ENCODE measurements at places on chromosomes 2 and 18. TPM values are rescaled to one million over a fixed set of nuclear protein-coding genes. Genes with fewer than 3 reads are reported as not detected.

DNA sequence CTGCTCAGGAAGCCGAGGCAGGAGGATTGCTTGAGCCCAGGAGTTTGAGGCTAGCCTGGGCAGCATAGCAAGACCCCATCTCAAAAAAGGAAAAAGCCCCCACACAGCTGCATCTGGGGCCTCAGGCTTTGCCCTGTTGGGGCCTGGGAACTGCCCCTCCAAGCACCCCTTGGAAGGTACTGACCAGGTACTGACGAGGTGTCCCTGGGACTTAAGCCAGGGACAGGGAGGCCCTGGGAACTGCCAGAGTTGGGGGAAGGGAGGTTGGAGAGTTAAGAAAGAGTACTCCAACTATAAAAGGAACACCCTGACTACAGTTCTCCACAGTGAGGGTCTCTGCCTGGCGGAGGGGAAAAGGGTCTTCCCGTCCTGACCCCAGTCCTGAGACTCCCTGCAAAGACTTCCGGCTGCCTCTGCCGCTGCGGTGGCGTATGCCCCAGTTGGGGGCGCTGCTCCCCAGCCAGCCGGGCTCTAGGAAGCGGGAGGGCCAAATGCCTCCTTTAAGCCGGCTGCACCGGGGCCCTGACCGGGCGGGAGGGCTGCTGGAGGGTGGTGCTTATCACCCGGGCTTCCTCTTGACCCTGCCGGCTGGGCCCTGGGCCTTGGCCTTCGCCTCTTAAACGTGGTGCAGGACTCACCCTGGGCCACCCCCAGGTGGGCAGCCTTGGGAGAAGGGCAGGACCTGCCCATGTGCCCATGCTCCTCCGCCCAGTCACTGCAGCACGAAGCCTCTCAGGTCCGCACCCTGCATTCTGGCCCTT, 12.8 kb downstream of the SLC30A3 start:
- no peaks in the 10 kb centered on the region for H3K4me1 ChIP-seq
- DNase-seq: peak; percentile 77
- H3K36me3 ChIP-seq: no peaks in the 10 kb centered on the region
- H3K27ac ChIP-seq: no peak overlapping the region

DNA sequence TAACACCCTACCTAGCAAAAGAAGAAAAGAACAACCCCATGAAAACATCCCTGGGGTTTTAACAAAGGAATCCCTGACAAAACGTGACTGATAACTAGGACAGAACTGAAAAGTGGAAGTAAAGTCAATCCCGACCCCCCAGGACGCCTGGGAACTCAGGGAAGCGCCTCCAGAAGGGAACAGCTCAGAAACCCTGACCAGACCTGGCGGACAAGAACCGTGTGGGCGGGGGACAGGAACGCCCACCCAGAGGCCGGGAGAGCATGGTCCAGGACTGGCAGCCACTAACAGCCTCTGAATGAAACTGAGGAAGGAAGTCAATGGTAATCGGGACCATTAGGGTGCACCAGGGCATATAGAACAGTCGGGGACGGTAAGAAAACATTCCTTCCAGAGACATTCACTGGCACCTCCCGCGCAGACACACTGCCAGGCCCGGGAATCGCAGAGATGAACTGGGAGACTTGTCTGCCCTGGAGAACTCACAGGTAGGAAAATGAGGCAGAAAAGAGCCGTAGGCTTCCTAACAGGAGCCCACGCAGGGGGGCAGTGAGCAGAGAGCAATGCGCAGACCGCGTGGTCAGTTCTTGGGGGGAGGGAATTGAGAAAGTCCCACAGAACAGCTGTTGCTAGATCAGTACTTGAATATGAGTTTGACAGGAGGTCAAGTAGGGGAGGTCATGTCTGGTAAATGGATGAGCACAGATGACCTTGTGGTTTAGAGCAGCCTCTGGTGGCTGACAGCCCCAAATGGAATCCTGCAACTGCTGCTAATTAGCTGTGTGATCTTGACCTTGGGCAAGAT, 1.3 kb upstream of the TBC1D8 start:
- H3K27ac ChIP-seq: no peak overlapping the region
- peaks cover 25% of the 10 kb centered on the region for H3K27me3 ChIP-seq
- peaks cover 18% of the 10 kb centered on the region for H3K4me1 ChIP-seq
- peak; percentile 43 for DNase-seq
- peak overlapping the region; percentile 63 for H3K4me3 ChIP-seq

GRCh38 chr2:174337337-174338146, 2.8 kb downstream of the SP9 start:
- H3K4me1 ChIP-seq: peaks cover 47% of the 10 kb centered on the region
- H3K27ac ChIP-seq: peak overlapping the region; percentile 35
- peaks cover 61% of the 10 kb centered on the region for H3K27me3 ChIP-seq
- peak overlapping the region; percentile 68 for H3K4me3 ChIP-seq
- no peaks in the 10 kb centered on the region for H3K36me3 ChIP-seq
- peak; percentile 50 for DNase-seq

The TSPYL6 gene
- not detected for total RNA-seq

- DNase-seq: no peak
- peak overlapping the region; percentile 69 for H3K27ac ChIP-seq
- no peak overlapping the region for H3K4me3 ChIP-seq
- H3K4me1 ChIP-seq: peaks cover 34% of the 10 kb centered on the region
- H3K36me3 ChIP-seq: peaks cover 9% of the 10 kb centered on the region
Observed at GRCh38 chr2:156489750-156490465, 53.7 kb downstream of the GPD2 start.

DNA sequence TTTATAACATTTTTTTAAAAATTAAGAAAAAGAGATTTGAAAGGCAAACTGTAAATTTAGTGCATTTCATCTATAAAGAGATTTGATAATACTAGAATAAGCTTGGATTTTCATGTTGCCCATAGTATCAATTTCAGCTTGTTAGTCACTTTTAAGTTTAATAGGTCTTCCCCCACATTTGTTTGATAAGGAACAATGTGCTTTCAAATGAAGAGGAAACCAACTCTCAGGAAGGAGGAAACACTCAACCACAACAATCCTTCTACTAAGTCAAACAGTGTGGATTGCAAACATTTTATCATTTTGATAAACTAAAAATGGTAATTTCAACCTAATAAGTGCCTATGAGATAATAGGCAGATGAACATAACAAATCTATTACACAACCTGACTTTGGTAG, 397.1 kb upstream of the CDH20 start:
- H3K4me3 ChIP-seq: no peak overlapping the region
- H3K36me3 ChIP-seq: no peaks in the 10 kb centered on the region
- no peaks in the 10 kb centered on the region for H3K4me1 ChIP-seq
- no peak overlapping the region for H3K27ac ChIP-seq

- H3K4me1 ChIP-seq: peaks cover 5% of the 10 kb centered on the region
- no peak overlapping the region for H3K4me3 ChIP-seq
- H3K36me3 ChIP-seq: no peaks in the 10 kb centered on the region
- H3K27ac ChIP-seq: no peak overlapping the region
- no peak for DNase-seq
- no peaks in the 10 kb centered on the region for H3K27me3 ChIP-seq
Observed at GRCh38 chr2:160561551-160562295, 68.1 kb upstream of the RBMS1 start.

DNA sequence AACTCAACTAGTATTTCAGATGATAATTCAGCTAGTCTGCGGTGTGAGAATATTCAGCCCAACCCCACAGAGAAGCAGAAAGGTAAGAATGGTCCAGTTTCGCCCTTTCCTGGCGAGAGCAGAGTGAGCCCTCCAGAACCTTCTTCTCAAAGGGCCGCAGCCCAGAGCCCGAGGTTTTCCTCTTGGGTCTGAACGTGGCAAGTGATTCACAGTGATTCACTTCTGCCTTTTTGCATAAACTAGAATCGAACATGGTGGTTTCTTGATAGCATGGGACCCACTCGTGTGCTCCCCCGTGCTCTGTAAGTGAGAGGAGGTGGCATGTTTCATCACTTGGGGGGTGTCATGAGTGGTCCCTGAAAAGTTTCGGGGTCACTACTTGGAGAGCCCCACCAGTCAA, 24.2 kb downstream of the TRAF3IP1 start:
- no peaks in the 10 kb centered on the region for H3K4me1 ChIP-seq
- no peak overlapping the region for H3K4me3 ChIP-seq
- no peak overlapping the region for H3K27ac ChIP-seq
- H3K36me3 ChIP-seq: peaks cover 6% of the 10 kb centered on the region

DNA sequence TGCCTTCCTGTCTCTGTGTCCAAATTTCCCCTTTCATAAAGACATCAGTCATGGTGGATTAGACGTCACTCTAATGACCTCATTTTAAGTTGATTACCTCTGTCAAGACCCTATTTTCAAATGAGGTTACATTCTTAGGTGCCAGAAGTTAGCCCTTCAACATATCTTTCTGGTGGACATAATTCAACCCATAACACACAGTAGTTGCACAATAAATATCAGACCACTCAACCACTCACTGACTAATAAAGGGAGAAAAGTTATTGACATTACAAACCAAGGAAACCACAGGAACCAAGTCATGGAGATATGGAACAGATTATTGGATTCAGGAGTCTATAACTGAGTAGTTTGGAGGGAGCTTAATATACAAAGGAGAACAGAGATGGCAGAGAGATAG, 377.4 kb upstream of the ACVR2A start:
- no peaks in the 10 kb centered on the region for H3K36me3 ChIP-seq
- no peaks in the 10 kb centered on the region for H3K4me1 ChIP-seq
- no peaks in the 10 kb centered on the region for H3K27me3 ChIP-seq
- H3K4me3 ChIP-seq: no peak overlapping the region

GRCh38 chr18:41864216-41864615, 90.8 kb upstream of the PIK3C3 start:
- H3K4me1 ChIP-seq: no peaks in the 10 kb centered on the region
- DNase-seq: no peak
- no peaks in the 10 kb centered on the region for H3K36me3 ChIP-seq
- no peak overlapping the region for H3K4me3 ChIP-seq
- H3K27ac ChIP-seq: no peak overlapping the region
- H3K27me3 ChIP-seq: peaks cover 2% of the 10 kb centered on the region

The ATOH8 gene
- not detected for total RNA-seq

GRCh38 chr2:44055664-44056063, 59.9 kb upstream of the LRPPRC start:
- no peaks in the 10 kb centered on the region for H3K4me1 ChIP-seq
- H3K27me3 ChIP-seq: no peaks in the 10 kb centered on the region
- H3K4me3 ChIP-seq: no peak overlapping the region
- H3K36me3 ChIP-seq: no peaks in the 10 kb centered on the region

- H3K4me1 ChIP-seq: peaks cover 39% of the 10 kb centered on the region
- no peak overlapping the region for H3K4me3 ChIP-seq
- H3K36me3 ChIP-seq: no peaks in the 10 kb centered on the region
- no peak overlapping the region for H3K27ac ChIP-seq
Observed at GRCh38 chr2:216355711-216356110, 16.6 kb downstream of the MARCHF4 start.

GRCh38 chr2:160336635-160337034, 136.6 kb upstream of the ITGB6 start:
- no peak for DNase-seq
- no peaks in the 10 kb centered on the region for H3K36me3 ChIP-seq
- peaks cover 77% of the 10 kb centered on the region for H3K4me1 ChIP-seq
- no peaks in the 10 kb centered on the region for H3K27me3 ChIP-seq
- H3K27ac ChIP-seq: no peak overlapping the region

DNA sequence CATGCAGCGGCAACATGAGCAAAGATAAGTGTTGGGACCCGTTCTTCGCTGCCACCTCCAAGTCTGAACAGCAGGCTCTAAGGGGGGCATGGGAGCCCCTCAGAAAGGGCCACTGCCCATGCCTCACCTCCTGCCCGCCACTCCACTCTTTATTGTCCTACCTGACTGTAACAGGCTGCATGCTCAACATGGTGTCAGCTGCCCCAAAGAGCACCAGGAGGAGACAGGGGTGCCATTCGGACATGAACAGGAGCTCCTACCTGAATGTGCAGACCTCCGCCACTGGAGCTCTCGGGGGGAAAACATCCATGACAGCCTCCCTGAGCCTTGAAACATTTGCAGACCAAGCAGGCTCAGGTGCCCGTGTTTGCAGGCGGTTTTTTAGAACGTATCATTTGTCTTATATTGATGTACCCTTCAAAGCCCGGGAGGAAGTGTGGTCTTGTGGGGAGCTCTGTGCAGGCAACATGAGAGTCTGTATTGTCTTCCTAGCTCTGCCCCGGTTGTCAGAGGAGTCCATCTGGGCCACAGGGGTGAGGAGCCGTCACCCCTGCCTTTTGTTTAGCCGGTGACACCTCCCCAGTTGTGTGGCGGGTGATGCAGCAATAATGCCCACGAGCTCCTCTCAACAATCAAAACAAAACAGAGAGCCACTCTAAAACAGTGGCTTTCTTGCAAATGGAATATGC, 35.1 kb upstream of the CD8A start:
- peaks cover 28% of the 10 kb centered on the region for H3K27me3 ChIP-seq
- peaks cover 5% of the 10 kb centered on the region for H3K36me3 ChIP-seq
- H3K4me3 ChIP-seq: no peak overlapping the region
- no peak overlapping the region for H3K27ac ChIP-seq

DNA sequence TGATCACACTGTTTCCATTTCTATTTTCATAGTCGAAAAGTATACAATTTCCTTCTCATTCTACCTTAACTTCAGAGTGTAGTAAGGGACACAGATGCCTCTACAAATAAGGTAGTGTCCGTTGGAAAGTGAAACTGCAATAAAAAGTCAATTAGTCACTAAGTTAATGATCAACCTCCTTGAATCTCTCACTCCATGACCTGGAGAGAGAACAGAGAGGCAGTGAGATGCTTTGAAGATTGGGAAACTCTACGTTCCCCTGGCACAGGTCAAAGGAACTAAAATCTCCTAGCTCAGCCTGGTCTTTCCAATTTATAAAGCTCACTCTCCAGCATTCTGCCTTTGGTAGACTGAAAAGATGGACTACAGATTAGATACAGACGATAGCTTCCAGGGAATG, 153.8 kb upstream of the ACAA2 start:
- H3K4me3 ChIP-seq: no peak overlapping the region
- H3K4me1 ChIP-seq: no peaks in the 10 kb centered on the region
- peaks cover 3% of the 10 kb centered on the region for H3K27me3 ChIP-seq
- no peak for DNase-seq
- H3K27ac ChIP-seq: no peak overlapping the region
- H3K36me3 ChIP-seq: no peaks in the 10 kb centered on the region

GRCh38 chr2:102141011-102141943, 1.3 kb upstream of the IL1R1 start:
- peaks cover 53% of the 10 kb centered on the region for H3K36me3 ChIP-seq
- peaks cover 55% of the 10 kb centered on the region for H3K4me1 ChIP-seq
- H3K27me3 ChIP-seq: peaks cover 31% of the 10 kb centered on the region
- peak overlapping the region; percentile 68 for H3K4me3 ChIP-seq

The GATA6 gene
- total RNA-seq: 0.07 TPM

DNA sequence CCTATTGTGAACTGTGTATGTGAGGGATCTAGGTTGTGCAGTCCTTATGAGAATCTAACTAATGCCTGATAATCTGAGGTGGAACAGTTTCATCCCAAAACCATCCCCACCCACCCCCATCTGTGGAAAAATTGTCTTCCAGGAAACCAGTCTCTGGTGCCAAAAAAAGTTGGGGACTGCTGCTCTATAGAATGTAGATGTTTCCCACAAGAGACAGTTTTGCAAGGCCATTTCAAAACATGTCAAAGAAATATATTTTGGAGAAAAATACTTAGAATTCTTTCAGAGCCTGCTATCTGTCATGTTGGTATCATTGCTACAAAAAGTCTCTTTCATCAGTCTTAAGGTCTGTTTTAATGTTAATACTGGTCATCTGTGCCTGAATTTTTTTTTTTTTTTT, 4.1 kb upstream of the SLC39A10 start:
- no peak overlapping the region for H3K4me3 ChIP-seq
- H3K4me1 ChIP-seq: peaks cover 17% of the 10 kb centered on the region
- H3K27me3 ChIP-seq: peaks cover 3% of the 10 kb centered on the region
- no peak for DNase-seq
- H3K36me3 ChIP-seq: peaks cover 9% of the 10 kb centered on the region
- no peak overlapping the region for H3K27ac ChIP-seq
